SJSA1 (cell line): ENCODE measurements at places on chromosomes 5 and 9.
A peak's percentile ranks its signal among the peaks of the same experiment; 100 is the strongest.

DNA sequence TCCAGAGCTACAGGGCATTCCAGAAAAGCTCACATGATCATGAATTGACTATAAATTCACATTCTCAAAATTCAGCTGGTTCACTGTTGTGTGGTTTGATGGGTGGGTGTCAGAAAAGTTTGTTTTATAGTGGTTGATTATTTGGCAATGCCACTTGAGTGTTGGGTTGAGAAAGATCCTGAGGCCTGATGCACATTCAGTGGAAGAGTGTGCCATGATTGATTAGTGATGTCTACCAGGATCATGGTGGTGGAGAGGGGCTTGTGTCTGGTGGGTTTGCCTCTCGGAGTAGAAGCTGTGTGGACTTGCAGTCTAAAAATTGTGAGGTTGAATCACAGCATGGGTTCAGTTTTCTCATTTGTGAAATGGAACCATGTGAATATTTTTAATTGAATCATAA lies 2.0 kb downstream of the NDUFS6 start:
- H3K36me3 ChIP-seq = peaks cover 79% of the 10 kb centered on the region
- no peak for DNase-seq
- no peak overlapping the region for H3K27ac ChIP-seq
- H3K27me3 ChIP-seq = no peaks in the 10 kb centered on the region
- peaks cover 20% of the 10 kb centered on the region for H3K4me1 ChIP-seq
- no peak overlapping the region for H3K4me3 ChIP-seq

DNA sequence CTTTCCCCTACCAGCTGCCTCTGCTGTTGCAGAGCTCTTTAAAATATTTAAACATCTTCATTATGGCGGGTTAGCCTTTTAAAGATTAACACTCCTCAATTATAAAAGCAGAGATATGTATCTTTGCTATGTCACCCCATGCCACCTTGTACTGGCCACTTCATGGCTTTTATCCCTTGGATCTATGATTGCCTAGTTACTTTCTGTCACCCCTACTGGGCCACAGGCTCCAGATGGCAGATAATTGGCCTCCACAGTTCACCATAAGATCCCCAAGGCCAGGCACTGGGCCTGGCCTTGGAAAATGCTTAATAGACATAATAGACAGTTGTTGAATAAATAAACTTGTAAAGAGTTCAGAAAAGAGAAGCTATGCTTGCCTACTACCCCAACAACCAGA lies 142.0 kb upstream of the SHB start:
- H3K4me3 ChIP-seq = no peak overlapping the region
- H3K36me3 ChIP-seq = no peaks in the 10 kb centered on the region
- H3K27ac ChIP-seq = no peak overlapping the region
- no peaks in the 10 kb centered on the region for H3K27me3 ChIP-seq
- no peak for DNase-seq
- H3K4me1 ChIP-seq = no peaks in the 10 kb centered on the region

GRCh38 chr5:180785794-180786221 lies 16.8 kb downstream of the MGAT1 start:
- H3K4me1 ChIP-seq = peaks cover 44% of the 10 kb centered on the region
- peaks cover 41% of the 10 kb centered on the region for H3K36me3 ChIP-seq
- no peak overlapping the region for H3K4me3 ChIP-seq
- DNase-seq = peak; percentile 94

- H3K4me1 ChIP-seq = peaks cover 5% of the 10 kb centered on the region
- peaks cover 73% of the 10 kb centered on the region for H3K36me3 ChIP-seq
- H3K27ac ChIP-seq = no peak overlapping the region
- no peak overlapping the region for H3K4me3 ChIP-seq
Measured at GRCh38 chr5:150753463-150753862, 5.4 kb downstream of the DCTN4 start.

DNA sequence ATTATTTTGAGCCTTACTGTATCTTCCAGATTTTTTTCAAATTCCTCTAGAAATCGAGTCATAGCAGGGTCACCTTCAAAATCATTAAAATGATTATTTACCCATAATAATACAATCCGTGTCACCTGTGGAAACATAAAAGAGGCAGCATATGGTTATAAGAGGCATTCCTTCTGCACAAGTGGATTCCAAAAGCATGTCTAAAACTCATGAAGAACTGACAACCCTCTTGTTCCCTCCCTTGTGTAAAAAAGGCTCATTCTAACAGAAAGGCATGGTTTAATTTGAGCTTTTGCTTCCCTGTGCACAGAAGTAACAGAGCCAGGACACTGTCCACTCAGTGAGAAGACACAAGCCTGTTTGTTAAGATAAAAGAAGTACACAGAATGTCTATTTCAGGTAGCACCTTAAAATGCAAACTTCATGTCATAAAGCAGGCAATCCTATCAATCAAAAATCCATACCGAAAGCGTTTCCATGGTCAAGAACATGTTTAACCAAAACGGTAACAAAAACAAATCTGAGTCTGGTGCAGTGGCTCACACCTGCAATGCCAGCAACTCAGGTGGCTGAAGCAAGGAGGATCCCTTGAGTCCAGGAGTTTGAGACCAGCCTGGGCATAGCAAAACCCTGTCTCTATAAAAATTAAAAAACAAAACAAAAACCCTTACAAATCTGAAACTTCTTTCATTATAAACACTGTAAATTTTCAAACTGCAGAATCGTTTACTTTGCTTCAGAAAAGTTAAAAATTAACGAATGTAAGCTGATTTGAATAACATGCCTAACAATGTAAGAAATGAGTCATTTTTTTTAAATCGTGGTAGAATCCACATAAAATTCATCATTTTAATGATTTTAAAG lies 139.3 kb downstream of the RAPGEF6 start:
- peaks cover 56% of the 10 kb centered on the region for H3K36me3 ChIP-seq
- DNase-seq = no peak
- H3K4me1 ChIP-seq = no peaks in the 10 kb centered on the region
- H3K27me3 ChIP-seq = no peaks in the 10 kb centered on the region
- H3K4me3 ChIP-seq = no peak overlapping the region
- no peak overlapping the region for H3K27ac ChIP-seq

GRCh38 chr5:137272831-137273230 lies 226.3 kb downstream of the SPOCK1 start:
- DNase-seq = no peak
- H3K36me3 ChIP-seq = no peaks in the 10 kb centered on the region
- 0 out of 2 replicates have a peak, but pooled peaks cover 6% of the 10 kb centered on the region for H3K4me1 ChIP-seq
- H3K4me3 ChIP-seq = no peak overlapping the region
- no peak overlapping the region for H3K27ac ChIP-seq
- H3K27me3 ChIP-seq = peaks cover 3% of the 10 kb centered on the region; the same call in 1 of the 2 replicates

GRCh38 chr9:92807757-92808725 lies 43.4 kb upstream of the BICD2 start:
- peaks cover 8% of the 10 kb centered on the region for H3K4me1 ChIP-seq
- no peaks in the 10 kb centered on the region for H3K36me3 ChIP-seq
- H3K27ac ChIP-seq = no peak overlapping the region
- DNase-seq = no peak
- no peak overlapping the region for H3K4me3 ChIP-seq

DNA sequence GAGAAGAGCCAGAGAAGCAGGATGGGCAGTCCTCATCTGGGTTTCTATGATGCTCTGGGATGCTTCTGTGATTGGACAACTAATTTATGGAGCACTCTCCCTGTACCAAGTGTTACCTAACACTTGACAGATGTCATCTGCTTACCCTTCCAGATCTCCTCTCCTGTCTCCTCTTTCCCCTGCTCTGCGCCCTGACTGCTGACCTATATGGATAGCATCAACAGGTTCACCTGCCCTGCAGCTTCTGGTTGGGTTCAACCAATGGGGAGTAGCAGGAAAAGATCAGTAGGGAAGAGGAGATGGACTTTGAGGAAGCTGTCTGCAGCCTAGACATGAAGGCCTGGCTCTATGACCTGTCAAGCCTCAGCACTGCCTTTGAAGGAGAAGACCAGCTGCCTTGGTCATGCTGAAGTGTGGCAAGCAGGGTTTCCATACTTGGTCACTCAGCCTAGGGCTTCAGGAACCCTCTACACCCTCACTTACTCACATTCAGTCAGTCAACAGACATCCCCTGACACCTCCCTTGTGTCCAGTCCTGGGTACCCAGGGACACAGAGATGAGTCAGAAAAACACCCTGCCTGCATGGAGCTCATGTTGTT lies 11.3 kb upstream of the P4HA2 start:
- DNase-seq = no peak
- H3K36me3 ChIP-seq = no peaks in the 10 kb centered on the region
- H3K27me3 ChIP-seq = no peaks in the 10 kb centered on the region
- H3K4me3 ChIP-seq = no peak overlapping the region

GRCh38 chr5:154487541-154487940 lies 9.5 kb upstream of the HAND1 start:
- no peak for DNase-seq
- no peak overlapping the region for H3K27ac ChIP-seq
- H3K4me1 ChIP-seq = no peaks in the 10 kb centered on the region
- no peak overlapping the region for H3K4me3 ChIP-seq
- peaks cover 85% of the 10 kb centered on the region for H3K27me3 ChIP-seq

DNA sequence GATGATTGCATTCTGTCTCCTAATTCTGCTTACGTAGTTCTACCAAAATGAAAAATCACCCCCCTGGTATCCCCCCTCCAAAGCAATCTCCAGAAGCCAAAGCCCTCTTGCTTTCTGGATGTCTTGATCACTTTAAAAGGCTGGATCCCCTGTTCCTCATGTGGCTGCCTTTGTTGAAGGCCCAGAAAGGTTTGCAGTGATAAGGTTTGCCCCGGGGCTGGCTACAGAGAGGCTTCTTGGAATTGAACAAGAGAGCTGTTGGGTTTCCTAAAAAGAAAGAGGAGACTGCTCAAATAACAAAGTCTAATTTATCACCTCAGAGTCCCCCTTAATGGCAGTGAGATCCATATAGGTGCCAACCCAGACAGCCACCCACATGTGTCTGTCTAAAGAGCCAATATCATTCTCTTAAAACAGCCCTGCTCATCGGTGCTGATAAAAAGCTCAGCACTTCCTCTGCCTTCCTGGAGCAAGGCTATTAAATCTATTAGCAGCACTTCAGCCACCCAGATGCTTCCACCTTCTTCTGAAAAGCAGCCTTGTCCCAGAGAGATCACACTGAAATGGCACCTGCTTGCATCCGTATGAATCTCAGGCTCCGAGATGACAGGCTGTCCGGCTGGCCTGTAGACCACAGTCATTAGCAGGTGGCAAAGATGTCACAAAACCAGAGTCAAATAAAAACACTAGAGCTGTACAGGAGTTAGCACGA lies 70.9 kb downstream of the TEX10 start:
- no peaks in the 10 kb centered on the region for H3K4me1 ChIP-seq
- DNase-seq = no peak
- no peaks in the 10 kb centered on the region for H3K27me3 ChIP-seq
- no peak overlapping the region for H3K4me3 ChIP-seq

DNA sequence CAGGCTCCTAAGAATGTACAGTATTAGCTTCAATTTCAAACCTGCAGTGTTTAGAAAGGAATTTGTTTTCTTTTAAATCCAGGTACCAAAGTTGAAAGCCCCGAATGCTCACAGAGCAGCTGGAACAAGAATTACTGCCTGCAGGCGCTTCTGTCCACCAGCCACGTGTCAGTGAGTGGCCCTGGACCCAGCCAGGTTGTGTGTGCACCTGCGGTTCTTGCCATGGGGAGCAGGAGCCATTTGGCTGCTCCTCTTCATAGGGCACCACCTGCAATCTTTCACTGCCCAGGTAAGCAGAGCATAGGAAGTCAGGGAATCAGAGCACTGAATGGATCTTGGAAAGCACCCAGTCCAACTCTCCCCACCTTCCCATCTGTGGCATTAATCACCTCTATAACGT lies 79.5 kb upstream of the PIP5K1B start:
- no peaks in the 10 kb centered on the region for H3K36me3 ChIP-seq
- H3K27ac ChIP-seq = no peak overlapping the region
- H3K4me1 ChIP-seq = no peaks in the 10 kb centered on the region
- DNase-seq = no peak
- H3K4me3 ChIP-seq = no peak overlapping the region

DNA sequence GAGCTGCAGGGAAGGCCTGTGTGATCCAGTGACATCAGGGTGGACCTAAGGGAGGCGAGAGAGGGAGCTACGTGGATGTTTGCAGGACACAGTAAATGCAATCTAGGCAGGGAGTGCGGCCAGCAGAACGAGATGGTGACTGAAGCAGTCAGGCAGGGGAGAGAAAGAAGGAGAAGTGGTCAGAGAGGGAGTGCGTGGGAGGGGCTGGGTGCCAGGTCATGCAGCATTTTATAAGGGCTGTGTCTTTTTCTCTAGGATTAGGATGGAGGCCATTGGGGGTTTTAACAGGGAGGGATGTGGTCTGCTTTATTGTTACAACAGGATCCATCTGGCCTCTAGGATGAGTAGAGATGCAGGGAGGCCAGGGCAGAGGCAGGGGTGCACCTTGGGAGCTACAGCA lies 80.4 kb downstream of the DCP2 start:
- H3K27me3 ChIP-seq = no peaks in the 10 kb centered on the region
- no peak overlapping the region for H3K4me3 ChIP-seq
- H3K4me1 ChIP-seq = peaks cover 25% of the 10 kb centered on the region
- no peak overlapping the region for H3K27ac ChIP-seq

DNA sequence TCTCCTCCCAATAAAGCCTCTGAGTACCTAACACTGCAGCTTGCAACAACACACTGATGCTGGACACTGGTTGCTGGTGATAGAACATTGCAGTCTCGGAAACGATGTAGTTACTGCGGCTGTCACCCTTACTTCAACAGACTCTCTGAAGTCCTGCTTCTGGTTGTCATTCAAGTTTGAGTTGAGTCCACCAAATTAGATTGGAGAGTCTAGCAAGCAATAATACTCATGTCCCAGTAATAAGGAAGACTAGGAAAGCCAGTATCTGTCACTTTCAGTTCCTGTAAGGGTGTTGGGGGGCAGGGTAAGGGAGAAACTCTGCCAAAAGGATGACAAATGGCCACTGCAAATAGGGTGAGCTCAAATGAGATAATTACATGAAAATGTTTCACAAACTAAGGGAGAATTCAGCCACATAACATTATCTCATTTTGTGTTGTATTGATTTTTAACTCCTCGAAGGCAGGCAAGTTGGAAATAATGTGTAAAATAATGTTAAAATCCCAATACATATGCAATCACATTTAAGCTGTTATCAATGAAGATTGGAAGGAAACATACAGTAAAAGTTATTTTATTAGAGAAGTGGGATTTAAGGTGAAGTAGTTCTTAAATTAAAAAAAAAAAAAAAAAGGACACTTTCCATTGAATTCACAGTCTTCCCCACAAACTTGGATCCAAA lies 849 bp upstream of the IFT74 start:
- DNase-seq = no peak
- no peaks in the 10 kb centered on the region for H3K36me3 ChIP-seq
- H3K27me3 ChIP-seq = no peaks in the 10 kb centered on the region
- H3K27ac ChIP-seq = no peak overlapping the region
- H3K4me3 ChIP-seq = peak overlapping the region; percentile 50

- H3K27ac ChIP-seq = peak overlapping the region; percentile 72
- no peak overlapping the region for H3K4me3 ChIP-seq
- no peaks in the 10 kb centered on the region for H3K27me3 ChIP-seq
Measured at GRCh38 chr9:95498641-95499040, 18.1 kb downstream of the PTCH1 start.
